ENCODE measurements at places on chromosomes 13 and 19.

- no peak for DNase-seq
Measured at GRCh38 chr19:18771328-18772242, 19.5 kb downstream of the COMP start.

DNA sequence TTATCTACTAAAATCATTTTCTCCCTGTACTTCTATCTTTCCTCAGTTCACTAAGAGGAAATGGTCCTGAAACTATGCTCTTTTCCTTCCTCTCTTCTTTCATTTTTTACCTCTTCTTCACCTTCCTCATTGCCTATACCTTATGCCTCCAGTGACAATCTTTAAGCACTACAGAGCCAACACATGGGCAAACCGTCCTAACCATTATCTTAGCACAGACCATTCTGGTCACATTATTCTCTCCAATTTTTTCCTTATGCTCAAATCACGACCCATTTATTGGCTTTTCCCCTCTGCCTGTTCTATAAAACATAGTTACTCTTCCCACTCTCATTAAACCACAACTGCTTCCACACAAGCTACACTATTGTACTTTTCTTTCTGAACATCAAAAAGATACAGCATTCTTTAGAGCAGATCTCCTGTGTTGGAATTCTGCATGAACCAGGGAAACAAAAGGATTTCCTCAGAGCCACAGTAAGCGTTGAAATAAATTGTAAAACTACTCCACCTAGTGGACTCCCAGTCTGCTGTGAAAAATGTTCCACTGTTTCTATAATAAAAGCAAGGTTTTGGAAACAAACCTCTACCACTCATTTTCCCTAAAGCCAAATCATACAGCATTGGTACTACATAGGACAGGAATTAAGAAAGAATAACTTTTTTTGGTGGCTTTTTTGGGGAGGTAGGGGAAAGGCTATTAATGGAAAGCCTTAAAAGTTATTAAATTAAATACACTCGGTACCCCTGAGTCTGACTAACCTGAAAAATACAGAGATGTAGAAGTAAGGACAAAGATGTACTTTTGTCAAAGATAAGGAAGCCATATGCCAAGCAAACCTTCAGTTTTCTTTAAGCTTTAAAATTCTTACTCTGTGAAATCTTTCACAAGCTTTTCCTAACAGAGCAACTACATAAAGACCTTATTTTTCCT lies 19.5 kb downstream of the NUFIP1 start:
- DNase-seq, result no peak

GRCh38 chr19:11657307-11657706 lies 60.0 kb downstream of the ZNF627 start:
- DNase-seq, result no peak

DNA sequence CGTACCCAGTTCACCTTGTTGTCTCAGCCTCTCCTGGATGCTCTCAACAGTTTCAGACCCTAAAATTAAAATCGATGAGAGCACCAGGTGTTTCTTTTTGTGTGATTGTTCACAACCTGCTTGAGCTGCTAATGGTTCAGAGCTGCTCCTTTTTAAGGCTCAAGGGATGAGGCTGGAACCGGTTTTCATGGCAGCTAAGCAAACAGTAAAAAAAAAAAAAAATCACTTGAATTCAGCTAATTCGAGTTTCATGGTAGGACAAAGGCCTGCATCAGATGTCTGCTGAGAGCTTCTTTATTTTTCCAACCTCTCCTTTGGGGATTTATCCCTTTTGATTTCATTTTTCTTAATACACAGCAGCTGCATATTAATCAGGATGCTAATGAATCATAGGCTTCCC lies 6.5 kb downstream of the SYCE2 start:
- no peak for DNase-seq

- no peak for DNase-seq
Measured at GRCh38 chr13:37690361-37690760, 91.8 kb upstream of the POSTN start.

DNA sequence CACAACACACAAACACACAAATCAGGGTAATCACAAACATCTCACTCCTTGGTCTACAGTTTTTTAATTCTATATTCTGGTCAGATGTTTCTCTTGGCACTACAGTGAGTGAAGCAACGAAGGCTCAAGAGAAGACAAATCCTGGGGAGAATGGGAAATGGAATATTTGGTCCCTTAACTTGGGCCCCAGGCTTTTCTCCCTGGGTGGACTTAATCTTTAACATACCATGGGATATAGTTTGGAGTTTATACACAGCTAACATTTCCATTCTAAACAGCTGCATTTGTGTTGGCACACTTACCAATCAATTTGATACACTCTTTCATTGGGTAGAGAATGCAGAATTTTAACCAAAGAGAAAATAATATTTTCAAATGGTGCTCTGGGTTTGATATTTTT lies 1132.6 kb upstream of the SLC10A2 start:
- DNase-seq, result no peak

GRCh38 chr19:45141203-45141900 lies 19.4 kb downstream of the NKPD1 start:
- no peak for DNase-seq

GRCh38 chr19:30626626-30626966 lies 254.4 kb downstream of the ZNF536 start:
- no peak for DNase-seq

GRCh38 chr19:6069268-6069791 lies 41.0 kb downstream of the RFX2 start:
- no peak for DNase-seq

DNA sequence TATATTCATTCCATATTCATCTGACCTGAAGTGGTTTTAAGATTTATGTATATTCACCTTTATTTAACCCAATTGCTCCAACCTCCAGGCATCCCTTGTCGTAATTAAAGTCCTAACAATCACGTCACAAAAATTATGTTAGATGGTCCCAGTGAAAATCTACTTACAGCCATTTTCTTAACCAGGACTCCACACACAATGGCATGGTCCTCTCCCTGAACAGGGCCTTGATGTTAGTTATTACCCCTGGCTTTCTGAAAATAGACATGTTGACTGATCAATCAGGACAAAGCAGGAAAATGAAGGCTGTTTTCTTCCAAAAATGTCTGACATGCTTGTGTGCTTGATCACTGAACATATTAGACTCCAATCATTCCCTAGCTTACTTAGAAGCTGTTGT lies 542.7 kb upstream of the SLITRK5 start:
- DNase-seq, result no peak
